ENCODE measurements at places on chromosomes 11 and 22. TPM values are rescaled to one million over a fixed set of nuclear protein-coding genes. Genes with fewer than 3 reads are reported as not detected.

DNA sequence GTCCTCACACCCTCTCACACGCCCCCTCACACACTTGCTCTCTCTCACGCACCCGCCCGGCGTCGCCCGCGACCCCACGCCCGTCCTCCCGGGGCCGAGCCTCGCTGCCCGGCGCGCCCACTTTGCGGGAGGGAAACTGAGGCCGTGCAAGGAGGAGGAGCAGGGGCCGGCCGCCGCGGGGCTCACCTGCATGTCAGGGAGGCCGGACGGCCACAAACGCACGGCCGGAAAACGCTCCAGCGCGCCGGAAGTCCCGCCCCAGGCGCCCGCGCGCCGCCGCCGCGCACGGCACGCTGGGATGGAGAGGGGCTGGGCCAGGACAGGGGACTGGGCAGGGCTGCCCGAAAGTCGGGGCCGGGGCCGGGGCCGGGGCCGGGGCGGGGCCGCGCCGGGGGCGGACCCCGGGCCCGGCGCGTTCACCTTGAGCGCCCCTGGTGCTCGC is at the start of gene CHID1:
Gene CHID1 (minus strand): TSS at position 222 of the 442 bp plus-strand sequence. CDS start 5,994 bp downstream, outside the sequence.
- H3K27me3 ChIP-seq = no peaks in the 10 kb centered on the region
- peaks cover 37% of the 10 kb centered on the region for H3K4me1 ChIP-seq
- peak; percentile 97 for DNase-seq
- peaks cover 35% of the 10 kb centered on the region for H3K36me3 ChIP-seq
- H3K27ac ChIP-seq = peak within 1 kb of the TSS; percentile 93
- peak within 1 kb of the TSS; percentile 100 for H3K4me3 ChIP-seq

- no peaks in the 10 kb centered on the region for H3K27me3 ChIP-seq
- H3K36me3 ChIP-seq = no peaks in the 10 kb centered on the region
- no peaks in the 10 kb centered on the region for H3K4me1 ChIP-seq
- no peak overlapping the region for H3K4me3 ChIP-seq
- no peak for DNase-seq
- no peak overlapping the region for H3K27ac ChIP-seq
Observed at GRCh38 chr11:4748438-4748837, 21.3 kb downstream of the OR51F1 start.

GRCh38 chr22:18023509-18024275 is 669 bp downstream of the MICAL3 start:
- peak overlapping the region; percentile 40 for H3K4me3 ChIP-seq
- H3K36me3 ChIP-seq = no peaks in the 10 kb centered on the region
- H3K27me3 ChIP-seq = peaks cover 16% of the 10 kb centered on the region
- peak; percentile 61 for DNase-seq
- peaks cover 6% of the 10 kb centered on the region for H3K4me1 ChIP-seq

DNA sequence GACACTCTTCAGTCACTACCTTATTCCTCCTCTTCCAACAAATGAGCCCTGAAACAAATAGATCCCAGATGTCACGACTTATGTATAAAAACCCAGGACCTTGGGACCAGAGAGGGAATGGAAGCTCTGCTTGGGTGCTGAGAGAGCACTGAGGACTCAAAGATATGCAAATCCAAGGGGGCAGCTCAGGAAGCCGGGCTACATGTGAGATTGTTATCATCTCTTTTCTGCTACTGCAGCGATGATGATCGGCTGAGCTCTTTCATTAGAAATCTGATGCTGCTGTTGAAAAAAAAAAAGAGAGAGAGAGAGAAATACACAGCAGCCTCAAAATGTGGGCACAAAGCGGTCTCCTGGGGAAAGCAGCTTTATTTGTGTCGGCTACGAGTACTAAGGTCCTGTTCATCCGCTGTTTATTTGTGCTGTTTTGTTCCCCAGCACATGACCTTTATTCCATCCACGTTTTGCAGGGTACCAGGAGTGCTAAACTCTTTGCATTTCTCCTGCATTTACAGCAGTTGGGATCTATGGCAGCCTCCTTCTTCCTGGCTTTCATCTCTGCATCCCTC is 120.2 kb downstream of the TRIM29 start:
- no peak overlapping the region for H3K27ac ChIP-seq
- no peak overlapping the region for H3K4me3 ChIP-seq
- no peak for DNase-seq
- H3K36me3 ChIP-seq = no peaks in the 10 kb centered on the region
- peaks cover 7% of the 10 kb centered on the region for H3K4me1 ChIP-seq

GRCh38 chr11:11985954-11986949 is 22.2 kb downstream of the DKK3 start:
- DNase-seq = no peak
- H3K27me3 ChIP-seq = peaks cover 3% of the 10 kb centered on the region
- H3K27ac ChIP-seq = no peak overlapping the region
- H3K4me3 ChIP-seq = no peak overlapping the region
- no peaks in the 10 kb centered on the region for H3K36me3 ChIP-seq

GRCh38 chr11:61784506-61784805 is 7.9 kb downstream of the TMEM258 start:
- no peak for DNase-seq
- H3K36me3 ChIP-seq = peaks cover 76% of the 10 kb centered on the region
- H3K4me1 ChIP-seq = no peaks in the 10 kb centered on the region
- no peaks in the 10 kb centered on the region for H3K27me3 ChIP-seq

DNA sequence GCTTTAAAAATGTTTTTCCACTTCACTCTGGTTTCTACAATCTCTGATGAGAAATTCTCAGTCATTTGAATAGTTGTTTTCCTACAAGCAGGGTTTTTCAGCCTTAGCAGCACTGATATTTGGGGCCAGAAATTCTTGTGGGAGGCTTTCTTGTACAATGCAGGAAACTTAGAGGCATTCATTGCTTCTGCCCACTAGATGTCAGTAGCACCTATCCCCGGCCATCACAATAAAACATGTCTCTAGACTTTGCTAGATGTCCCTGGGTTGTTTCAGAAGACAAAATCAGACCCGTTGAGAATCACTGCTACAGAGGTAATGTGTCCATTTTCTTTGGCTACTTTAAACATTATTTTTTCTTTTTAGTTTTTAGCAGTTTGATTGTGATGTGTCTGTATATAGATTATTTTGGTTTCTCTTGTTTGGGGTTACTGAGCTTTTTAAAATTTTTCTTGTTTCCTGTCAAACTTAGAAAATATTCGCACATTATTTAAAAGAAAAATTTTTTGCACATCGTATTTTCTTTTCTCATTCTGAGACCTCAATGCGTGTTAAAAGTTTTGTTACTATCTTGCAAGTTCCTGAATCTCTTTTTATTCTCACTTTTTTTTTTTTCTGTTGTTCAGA is 60.8 kb upstream of the CCDC179 start:
- H3K27ac ChIP-seq = no peak overlapping the region
- no peaks in the 10 kb centered on the region for H3K36me3 ChIP-seq
- no peaks in the 10 kb centered on the region for H3K4me1 ChIP-seq
- no peak overlapping the region for H3K4me3 ChIP-seq
- no peaks in the 10 kb centered on the region for H3K27me3 ChIP-seq

DNA sequence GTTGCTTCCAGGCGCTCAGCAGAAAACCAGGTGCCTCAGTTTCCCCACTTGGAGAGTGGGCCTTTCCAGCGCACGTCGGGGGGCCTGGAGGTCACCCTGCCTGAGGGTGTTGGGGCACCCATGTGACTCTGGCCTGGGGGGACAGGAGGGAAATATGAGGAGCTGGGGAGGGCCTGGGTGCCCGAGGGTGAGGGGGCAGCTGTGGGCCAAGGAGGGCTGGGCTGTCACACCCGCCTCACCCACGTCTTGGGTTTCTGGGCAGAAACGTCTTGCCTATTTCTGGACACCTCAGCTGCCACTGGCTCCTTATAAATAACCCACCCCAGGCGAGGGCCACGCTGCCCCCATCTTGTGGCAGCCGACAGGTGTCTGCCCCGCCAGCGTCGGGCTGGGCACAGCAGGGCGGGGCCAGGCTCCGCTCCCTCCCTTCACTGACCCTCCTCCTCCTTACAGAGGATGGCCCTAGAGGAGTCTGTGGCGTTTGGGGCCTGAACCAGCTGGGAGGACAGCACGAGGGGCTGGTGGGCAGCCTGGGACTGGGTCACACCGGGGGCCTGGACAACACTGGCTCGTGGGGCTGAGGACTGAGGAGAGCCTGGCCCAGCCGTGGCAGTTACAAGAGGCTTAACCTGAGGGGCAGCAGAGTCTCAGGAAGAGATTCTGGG is 1.5 kb downstream of the TNNT3 start:
- H3K27ac ChIP-seq = no peak overlapping the region
- H3K4me3 ChIP-seq = no peak overlapping the region
- no peak for DNase-seq
- peaks cover 15% of the 10 kb centered on the region for H3K27me3 ChIP-seq
- H3K4me1 ChIP-seq = peaks cover 40% of the 10 kb centered on the region
- no peaks in the 10 kb centered on the region for H3K36me3 ChIP-seq

- H3K27me3 ChIP-seq = no peaks in the 10 kb centered on the region
- DNase-seq = no peak
- no peaks in the 10 kb centered on the region for H3K36me3 ChIP-seq
- H3K4me1 ChIP-seq = no peaks in the 10 kb centered on the region
- H3K27ac ChIP-seq = no peak overlapping the region
Observed at GRCh38 chr11:110097459-110098012, 4.3 kb downstream of the ZC3H12C start.

GRCh38 chr22:37549704-37550059 is 10.6 kb upstream of the CDC42EP1 start:
- H3K4me1 ChIP-seq = peaks cover 53% of the 10 kb centered on the region
- H3K4me3 ChIP-seq = no peak overlapping the region
- no peak for DNase-seq
- no peaks in the 10 kb centered on the region for H3K36me3 ChIP-seq
- no peak overlapping the region for H3K27ac ChIP-seq

DNA sequence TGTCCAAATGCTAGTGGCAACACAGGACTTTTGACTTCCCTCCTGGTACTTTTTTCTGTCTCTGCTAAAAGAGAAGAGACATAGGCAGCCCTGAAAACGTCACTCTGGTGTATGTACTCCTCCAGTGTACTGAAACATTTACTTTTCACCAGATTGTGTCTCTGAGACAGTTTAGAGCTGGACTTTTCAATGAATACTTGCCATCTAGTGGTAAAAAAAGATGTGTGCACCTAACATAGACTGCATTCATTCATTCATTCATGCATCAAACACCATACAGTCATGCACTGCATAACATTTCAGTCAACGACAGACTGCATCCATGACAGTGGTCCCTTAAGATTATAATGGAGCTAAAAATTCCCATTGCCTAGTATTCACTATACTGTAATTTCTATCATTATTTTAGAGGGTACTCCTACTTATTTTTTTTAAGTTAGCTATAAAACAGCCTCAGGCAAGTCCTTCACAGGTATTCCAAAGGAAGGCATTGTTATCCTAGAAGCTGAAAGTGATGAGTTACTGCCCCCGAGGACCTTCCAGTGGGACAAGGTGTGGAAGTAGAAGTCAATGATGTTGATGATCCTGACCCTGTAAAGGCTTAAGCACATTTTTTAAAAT is 186.2 kb downstream of the SPON1 start:
- no peak overlapping the region for H3K4me3 ChIP-seq

DNA sequence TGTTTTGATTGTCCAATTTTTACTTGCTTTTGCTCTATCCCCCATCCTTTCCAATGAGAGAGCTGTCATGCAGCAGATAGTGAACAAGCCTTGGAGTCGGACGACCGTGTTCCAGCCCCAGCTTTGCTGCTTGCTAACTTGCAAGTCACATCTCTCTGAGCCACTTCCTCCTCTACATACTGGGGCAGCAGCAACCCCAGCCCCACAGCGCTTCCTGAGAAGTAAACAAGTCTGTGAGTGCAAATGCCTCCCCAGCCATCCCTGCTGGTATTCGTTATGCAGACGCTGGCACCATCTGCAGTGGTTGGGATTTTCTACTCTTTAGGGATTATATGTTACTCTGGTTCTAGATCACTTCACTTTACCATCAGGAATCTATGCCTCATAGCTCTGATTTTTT is 35.0 kb downstream of the TPBGL start:
- no peak overlapping the region for H3K4me3 ChIP-seq
- H3K4me1 ChIP-seq = peaks cover 3% of the 10 kb centered on the region
- H3K27me3 ChIP-seq = no peaks in the 10 kb centered on the region
- no peak for DNase-seq

- H3K27me3 ChIP-seq = peaks cover 45% of the 10 kb centered on the region
- peaks cover 39% of the 10 kb centered on the region for H3K4me1 ChIP-seq
- no peak overlapping the region for H3K4me3 ChIP-seq
- H3K27ac ChIP-seq = no peak overlapping the region
Observed at GRCh38 chr22:46453829-46454503, 83.5 kb downstream of the CELSR1 start.

- no peaks in the 10 kb centered on the region for H3K4me1 ChIP-seq
- no peaks in the 10 kb centered on the region for H3K36me3 ChIP-seq
- DNase-seq = no peak
- H3K27me3 ChIP-seq = no peaks in the 10 kb centered on the region
Observed at GRCh38 chr11:131666006-131666405, 295.6 kb downstream of the NTM start.

DNA sequence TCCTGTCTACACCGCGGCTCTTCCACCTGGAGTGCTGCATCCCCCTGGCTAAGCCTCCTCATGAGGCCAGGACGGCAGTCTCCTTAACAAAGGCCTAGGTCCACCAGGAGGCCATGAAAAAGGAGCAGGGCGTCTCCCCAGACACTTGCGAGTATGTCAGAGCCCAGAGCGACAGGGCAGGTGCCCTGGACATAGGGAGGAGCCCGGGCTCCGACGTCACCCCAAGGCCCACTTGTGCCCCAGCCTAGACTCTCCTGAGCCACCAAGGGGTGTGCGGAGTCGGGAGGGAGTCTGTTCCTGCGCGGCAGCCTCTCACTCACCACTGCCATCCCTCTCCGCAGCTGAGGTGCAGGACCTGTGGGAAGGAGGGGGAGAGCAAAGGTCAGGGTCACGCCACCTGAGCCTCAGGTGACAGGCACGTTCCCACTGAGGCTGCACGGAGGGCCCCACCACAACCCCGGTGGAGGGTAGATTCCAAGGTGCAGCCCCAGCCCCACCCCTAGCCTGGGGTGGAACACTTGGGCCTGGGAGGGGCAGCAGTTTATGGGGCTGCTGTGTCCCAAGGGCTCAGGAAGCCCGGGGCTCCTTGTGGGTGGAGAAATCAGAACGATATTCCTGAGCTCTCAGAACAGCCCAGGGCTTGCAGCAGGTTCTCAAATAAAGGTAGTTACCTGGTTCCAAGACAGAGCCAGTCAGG is 10.6 kb downstream of the PRODH start:
- H3K27me3 ChIP-seq = no peaks in the 10 kb centered on the region
- no peaks in the 10 kb centered on the region for H3K4me1 ChIP-seq
- H3K27ac ChIP-seq = no peak overlapping the region
- DNase-seq = no peak
- no peak overlapping the region for H3K4me3 ChIP-seq

TTC28 gene
- polyA plus RNA-seq = 4.4 TPM

SLC22A25 gene
- polyA plus RNA-seq = not detected

CREB3L1 gene
- polyA plus RNA-seq = 4.9 TPM
